Brain pericyte (primary cell): ENCODE measurements at places on chromosomes 13 and 19.

DNA sequence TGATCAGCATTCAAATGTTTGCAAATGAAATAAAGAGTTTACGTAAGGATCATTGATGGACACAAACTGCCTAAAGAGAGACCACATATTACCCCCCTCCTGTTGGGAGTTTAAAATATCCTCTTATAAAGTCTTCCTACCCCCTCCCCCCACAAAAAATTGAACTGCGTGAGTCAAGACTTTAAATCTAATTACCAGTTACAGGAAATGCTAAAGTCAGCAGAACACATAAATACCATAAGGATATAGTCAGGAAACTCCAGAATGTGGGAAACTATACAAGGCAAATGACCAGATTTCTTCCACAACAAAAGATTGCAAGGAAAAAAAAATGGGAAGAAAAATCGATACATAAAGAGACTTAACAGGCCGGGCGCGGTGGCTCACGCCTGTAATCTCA is 44.4 kb upstream of the FARP1 start:
- DNase-seq, result no peak

DNA sequence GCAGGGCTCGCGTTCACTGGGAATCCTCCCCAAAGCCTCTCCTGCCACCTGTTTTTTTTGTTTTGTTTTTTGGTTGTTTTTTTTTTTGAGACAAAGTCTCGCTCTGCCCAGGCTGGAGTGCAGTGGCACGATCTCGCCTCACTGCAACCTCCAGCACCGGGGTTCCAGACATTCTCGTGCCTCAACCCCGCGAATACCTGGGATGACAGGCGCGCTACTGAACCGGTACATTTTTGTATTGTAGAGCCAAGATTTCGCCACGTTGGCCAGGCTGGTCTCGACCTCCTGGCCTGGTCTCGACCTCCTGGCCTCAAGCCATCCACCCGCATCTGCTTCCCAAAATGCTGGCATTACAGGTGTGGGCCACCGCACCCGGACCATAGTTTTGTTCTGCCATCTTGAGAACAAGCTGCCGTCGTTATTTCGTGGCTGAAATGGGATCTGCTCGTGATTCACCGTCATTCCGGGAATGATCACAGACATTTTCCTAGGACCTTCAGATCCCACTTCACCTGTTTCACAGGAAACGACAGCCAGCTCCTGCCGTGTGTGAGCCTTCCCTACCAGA is 46.8 kb downstream of the OXGR1 start:
- DNase-seq, result no peak

GRCh38 chr19:44807652-44808462 is 1.0 kb upstream of the BCAM start:
- DNase-seq, result no peak

DNA sequence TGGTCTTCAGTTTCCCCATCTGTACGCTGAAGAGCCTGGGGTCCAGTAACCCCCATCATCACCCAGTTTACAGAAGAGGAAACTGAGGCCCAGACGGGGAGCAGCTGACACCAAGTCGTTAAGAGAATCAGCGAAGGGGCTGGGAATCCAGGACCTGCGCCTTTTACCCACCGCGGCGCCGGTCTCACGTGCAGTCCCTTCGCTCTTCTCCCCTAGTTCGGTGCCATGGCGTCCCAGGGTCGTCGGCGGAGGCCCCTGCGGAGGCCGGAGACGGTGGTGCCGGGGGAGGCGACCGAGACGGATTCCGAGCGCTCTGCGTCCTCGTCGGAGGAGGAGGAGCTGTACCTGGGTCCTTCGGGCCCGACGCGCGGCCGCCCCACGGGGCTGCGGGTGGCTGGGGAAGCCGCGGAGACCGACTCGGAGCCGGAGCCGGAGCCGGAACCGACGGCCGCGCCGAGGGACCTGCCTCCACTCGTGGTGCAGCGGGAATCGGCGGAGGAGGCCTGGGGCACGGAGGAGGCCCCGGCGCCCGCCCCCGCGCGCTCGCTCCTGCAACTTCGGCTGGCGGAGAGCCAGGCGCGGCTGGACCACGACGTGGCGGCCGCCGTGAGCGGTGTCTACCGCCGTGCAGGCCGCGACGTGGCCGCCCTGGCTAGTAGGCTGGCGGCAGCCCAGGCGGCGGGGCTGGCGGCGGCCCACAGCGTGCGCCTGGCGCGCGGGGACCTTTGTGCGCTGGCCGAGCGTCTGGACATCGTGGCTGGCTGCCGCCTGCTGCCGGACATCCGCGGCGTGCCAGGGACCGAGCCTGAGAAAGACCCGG is 698 bp downstream of the BLOC1S3 start:
- DNase-seq, result no peak

DNA sequence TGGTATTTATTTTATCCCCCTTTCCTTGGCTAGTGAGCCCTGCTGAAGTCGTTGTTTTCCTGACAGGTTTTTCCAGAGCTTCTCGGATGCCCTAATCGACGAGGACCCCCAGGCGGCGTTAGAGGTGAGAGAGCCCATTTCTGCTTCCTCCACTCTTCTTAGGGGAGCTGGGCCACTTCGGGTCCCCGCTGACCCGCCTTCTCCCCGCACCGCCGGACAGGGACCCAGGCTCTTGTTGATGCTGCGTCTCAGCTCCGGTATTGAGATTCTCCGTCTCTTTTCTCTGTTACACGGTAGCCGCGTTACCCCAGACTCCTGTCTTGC is 306 bp downstream of the SUGT1 start:
- DNase-seq, result no peak

DNA sequence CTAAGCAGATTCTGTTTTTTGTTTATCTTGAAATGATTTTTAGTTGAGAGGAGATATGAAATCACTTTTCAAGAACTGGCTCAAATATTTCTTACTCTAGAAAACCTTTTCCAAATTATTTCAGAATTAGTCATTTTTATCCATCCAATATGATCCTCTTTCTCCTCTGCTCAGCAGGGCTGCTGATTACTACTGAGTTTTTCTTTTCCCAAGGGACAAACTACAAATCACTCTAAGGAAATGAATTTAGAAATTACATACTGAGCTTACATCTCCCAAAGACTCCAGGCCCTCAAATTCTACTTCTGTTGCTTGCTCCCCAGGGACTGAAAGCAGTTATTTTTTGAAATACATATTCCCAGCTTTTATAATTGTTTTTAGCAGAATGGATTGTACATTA is 87.4 kb upstream of the UFM1 start:
- DNase-seq, result no peak

- no peak for DNase-seq
Observed at GRCh38 chr13:43085545-43085944, 62.2 kb downstream of the DNAJC15 start.

DNA sequence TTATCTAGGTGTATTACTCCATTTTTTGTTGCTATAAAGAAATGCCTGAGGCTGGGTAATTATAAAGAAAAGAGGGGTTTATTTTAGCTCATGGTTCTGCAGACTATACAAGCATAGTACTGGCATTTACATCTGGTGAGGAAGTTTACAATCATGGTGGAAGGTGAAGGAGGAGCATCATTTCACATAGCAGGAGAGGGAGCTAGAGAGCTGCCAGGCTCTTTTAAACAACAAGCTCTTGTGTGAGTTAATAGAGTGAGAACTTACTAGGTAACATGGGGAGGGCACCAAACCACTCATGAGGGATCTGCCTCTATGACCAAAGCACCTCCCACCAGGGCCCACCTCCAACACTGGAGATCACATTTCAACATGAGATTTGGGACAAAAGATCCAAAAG is 221.7 kb upstream of the GPC6 start:
- DNase-seq, result no peak

GRCh38 chr13:74251778-74252519 is 117.7 kb upstream of the KLF12 start:
- no peak for DNase-seq
